ENCODE measurements at places on chromosomes 5 and 9. TPM values are rescaled to one million over a fixed set of nuclear protein-coding genes. Genes with fewer than 3 reads are reported as not detected.

DNA sequence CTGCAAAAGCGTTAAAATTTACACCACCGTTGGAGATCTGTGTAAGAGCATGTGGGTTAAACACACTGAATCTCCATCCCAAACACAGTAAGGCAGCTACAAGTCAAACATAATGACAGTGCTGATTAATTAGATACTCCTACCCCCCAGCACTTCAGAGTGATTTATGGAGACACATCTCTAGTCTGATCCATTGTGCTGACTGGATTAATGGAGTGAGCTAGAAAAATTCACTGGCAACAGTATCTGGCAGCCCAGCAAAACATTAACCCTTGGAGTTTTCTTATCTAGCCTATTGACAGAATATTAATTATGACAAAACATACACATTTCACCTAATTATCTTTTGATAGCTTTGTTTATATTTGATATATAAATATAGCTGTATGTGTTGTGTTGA, 188.6 kb upstream of the ISL1 start:
- no peak for DNase-seq

Gene OBP2B
- not detected for total RNA-seq

DNA sequence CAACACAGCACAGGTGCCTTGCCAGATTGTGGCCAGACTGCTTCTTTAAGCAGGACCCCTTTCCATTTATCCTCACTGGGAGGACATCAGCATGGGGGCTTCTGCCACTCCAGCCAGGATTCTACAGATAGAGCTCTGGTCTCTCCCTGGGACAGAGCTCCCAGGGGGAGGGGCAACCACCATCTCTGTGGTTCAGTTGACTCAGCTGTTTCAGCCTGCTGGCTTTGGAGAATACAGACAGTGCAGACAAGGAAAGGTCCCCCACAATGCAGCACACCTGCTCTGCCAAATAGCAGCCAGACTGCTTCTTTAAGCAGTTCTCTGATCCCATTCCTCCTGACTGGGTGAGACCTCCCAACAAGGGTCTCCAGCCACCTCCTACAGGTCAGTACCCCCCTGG, 132.8 kb downstream of the OR2K2 start:
- peak; percentile 47 for DNase-seq

DNA sequence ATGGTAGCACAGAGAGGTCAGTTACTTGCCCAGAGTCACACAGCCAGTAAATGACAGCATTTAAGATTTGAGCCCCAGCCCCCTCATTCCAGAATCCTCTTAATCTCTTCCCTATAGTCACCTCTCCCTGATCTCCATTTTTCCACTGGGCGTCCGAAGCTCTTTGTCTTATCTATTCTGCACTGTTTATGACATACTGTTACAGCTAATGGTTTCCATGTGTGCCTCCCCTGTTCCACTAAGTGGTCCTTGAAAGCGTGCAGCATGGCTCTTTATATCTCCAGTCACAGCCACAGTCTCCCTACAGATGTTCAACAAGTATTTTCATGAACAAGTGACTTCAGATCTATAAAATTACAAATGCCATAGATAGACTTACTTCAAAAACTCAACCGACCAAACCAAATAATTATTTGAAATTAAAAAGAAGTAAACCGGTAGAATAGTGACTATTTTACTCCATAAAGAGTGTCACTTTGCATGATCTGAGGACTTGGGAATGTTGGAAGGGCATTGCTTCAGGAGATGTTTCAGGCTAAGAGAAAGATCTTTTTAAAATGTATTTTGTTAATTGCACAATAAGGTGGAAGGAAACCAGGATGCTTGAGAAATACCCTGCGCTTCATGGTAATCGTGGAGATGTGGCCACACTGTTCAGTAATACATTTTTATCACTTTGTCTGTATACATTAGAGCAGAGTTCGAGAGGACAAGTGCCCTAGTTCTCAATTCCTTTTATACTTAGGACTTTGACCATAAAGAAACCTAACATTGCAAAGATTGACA, 237.2 kb downstream of the FBXL7 start:
- no peak for DNase-seq

GRCh38 chr5:83919071-83920041, 198.7 kb upstream of the HAPLN1 start:
- DNase-seq: peak; percentile 14

- DNase-seq: peak; percentile 41
Measured at GRCh38 chr5:144206141-144206540, 35.5 kb downstream of the KCTD16 start.

Gene STPG3
- total RNA-seq: not detected

- DNase-seq: no peak
Measured at GRCh38 chr5:102857076-102857818, 102.1 kb downstream of the PAM start.

DNA sequence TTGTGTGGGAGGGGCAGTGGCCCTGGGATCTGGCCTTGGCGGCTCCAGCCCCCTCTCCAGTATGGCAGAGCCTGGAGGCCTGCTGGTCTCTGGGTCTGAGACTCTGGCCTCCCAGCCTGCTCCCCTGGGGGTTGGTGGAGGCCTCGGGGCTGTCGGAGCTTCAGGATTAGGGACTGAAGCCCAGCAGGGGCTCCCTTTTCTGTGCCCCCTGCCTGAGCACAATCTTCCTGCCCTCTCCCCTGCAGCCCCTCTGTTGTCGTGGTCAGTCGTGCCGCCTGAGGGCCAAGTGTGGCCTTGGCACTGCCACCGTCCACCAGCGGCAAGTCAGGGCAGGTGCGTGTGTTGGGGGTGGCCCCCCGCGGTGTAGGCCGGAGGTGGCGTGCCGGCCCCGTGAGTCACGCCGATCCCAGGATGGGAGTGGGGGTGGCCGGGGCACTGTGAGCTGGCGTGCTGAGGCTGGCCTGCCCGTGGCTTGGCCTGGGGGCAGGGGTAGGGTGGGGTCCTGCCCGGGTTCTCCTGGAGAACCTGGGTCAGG, 53.6 kb downstream of the RXRA start:
- peak; percentile 66 for DNase-seq

DNA sequence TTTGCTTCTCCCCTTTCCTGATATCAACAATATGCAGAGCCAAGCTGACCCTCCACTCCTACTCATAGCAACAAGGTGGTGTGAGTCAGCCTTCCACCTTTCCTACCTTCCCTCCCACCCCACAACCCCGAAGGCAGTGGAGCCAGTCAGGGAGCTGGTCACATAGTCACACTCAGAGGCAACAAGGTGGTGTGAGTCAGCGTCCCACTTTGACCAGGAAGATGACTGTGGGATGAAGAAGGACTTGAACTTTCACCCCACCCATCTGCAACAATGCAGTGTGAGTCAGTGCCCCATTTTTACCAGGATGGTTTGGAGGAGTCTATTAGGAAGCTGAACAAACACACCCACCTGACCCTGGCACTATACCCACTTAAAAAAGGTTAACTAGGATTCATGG, 30.1 kb upstream of the ZNF782 start:
- peak; percentile 94 for DNase-seq

GRCh38 chr5:161547738-161548486, 1.4 kb upstream of the GABRB2 start:
- DNase-seq: no peak

Gene FOXD4L6
- not detected for total RNA-seq

DNA sequence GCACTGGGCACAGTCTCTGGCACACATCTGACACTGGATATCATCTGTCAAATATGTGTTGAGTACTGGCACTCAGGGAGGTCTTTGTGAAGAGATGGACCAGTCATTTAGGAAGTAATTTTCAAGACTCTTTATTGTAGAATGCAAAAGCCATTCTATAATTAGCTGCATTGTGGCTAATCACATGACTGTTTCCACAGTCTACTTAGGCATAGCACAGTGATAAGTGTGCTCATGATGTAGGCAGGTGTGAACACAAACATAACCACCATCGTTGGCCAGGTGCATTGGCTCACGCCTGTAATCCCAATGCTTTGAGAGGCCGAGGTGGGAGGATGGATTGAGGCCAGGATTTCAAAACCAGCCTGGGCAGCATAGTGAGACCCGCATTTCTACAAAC, 62.2 kb downstream of the CFAP77 start:
- DNase-seq: no peak

DNA sequence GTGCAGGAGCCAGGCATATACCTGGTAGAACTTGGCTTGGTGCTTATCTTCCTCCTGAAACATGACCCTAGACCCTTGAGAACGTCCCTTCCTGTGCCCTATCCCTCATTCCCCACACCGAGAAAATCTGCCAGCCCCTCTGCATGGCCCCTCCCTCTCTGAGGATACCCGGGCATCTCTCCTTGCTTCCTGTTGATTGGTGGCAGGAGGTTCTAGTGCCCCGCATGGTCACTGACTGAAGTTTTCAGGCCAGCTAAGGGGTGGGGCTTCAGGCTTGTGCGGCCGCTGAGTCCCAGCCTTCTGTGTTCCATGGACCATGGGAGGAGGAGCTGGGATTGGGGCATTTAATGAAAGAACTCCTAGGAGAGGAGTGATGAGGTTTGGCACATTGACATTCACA, 22.8 kb downstream of the IGIP start:
- DNase-seq: no peak

DNA sequence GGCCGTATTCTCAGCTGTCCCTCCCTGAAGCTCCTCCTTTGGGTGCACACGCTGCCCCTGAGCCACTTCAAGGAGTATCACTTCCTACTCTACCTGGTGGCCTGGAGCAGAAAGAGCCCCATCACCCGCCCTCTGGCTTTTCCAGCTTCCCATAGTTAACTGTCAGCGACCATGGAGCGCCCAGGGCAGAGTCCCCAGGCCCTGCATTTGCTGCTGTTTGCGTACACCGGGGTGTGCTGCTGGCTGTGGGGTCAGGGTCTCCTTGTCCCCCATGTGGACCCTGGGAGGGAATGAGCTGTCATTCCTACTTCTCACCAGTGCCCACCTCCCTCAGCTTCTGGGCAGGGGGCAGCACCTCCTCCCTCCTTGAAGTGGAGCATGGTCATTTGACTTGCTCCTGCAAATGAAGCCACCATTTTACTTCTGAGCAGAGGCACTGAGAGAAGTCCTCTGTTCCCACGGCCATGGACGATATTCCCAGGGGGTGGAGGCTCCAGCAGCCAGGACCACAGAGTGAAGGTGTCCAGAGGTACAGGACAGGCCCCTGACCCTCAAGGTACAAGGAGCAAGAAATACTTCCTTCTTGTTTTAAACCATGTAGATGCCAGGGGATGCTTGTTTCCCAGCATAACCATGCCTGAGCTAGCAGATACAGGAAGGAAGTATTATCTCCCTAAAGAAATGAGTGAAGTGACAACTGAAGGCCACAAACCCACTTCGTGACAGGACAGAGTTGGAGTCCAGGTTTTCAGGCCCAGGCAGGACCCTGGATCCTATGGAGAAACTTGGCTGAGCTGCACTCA, 40.6 kb upstream of the COL5A1 start:
- DNase-seq: no peak
